ENCODE measurements at places on chromosomes 11 and 22.

DNA sequence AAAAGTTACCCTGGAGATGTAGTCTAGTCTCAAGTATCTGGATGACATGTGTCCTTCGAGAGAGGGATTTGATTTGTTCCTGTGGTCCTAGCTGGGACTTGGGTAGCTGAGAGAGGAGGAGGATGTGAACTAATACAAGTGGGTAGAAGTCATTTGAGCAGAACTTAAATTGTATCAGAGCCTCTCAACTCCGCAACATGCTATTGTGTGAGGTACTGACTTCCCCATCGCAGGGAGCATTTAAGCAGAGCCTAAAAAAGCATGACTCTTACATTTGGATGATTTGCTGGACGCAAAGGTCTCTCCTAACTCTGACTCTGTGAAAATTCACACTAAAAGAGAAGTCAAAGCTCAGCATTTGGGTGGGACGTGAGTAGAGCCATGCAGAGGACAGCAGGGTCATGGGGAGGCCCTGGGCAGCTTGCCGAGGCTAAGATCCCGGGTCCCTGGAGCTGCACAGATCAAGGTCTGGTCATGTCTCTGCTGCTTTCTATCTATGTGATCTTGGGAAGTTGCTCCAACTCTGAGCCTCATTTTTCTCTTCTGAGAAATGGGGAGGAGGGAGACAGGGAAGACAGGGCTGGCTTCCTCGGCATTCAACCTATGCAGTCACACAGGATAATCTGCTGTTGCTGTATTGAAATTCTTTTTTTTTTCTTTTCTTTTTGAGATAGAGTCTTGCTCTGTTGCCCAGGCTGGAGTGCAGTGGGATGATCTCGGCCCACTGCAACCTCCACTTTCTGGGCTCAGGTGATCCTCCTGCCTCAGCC is 44.9 kb downstream of the CD82 start:
- DNase-seq: no peak

DNA sequence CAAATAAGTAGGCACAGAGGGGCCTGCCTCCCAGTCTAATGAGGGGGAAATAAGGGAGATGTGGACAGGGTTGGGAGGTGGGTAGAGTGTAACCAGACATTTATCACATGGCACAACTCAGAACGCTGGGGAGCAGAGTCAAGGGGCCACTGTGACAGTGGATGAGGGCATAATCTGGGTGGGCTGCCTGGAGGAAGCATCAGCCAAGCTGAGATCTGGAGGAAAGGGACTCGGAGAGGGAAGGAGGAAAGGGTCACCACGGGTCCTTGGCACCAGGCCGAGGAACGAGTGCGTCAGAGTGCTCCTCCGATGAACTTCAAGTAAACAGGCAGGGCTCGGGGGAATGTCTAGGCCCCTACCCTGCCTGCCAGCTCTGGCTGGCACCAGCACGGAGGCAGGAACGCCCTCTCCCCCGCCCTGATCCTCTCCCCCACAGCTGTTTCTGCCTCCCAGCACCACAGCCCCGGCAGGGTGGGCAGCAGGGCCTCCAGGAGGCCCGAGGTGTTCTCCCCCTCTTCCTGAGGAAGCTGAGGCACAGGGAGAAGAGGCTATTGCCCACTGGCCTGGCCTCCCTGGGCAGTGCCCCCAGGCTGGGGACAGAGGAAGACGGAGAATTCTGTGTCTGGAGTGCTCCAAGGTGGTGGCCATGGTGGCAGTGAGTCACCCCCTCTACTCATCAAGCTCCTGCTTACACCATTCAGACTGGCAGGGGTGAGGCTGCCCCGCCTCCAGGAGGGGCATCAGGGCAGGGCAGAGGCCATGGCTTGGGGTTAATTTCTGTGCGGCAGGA is 4.2 kb downstream of the ALDH3B1 start:
- peak; percentile 76 for DNase-seq

- DNase-seq: no peak
Observed at GRCh38 chr22:31952094-31952401, 7.7 kb downstream of the YWHAH start.

DNA sequence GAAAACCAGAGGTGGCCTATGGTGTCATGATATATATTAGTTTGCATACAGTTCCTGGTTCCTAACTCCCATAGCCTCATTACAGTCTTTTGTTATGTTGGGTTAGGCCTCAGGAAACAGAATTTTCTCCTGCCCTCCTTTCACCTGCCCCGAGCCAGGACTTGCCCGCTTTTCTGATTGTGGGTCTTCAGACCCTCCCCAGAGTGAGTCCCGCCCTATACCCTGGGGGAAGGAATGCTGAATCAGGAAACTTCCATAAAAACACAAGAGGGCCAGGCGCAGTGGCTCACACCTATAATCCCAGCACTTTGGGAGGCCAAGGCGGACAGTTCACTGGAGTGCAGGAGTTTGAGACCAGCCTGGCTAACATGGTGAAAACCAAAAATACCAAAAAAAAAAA is 70.9 kb downstream of the SLC35F2 start:
- no peak for DNase-seq

GRCh38 chr11:1146365-1146764 is 11.4 kb upstream of the MUC5AC start:
- no peak for DNase-seq

DNA sequence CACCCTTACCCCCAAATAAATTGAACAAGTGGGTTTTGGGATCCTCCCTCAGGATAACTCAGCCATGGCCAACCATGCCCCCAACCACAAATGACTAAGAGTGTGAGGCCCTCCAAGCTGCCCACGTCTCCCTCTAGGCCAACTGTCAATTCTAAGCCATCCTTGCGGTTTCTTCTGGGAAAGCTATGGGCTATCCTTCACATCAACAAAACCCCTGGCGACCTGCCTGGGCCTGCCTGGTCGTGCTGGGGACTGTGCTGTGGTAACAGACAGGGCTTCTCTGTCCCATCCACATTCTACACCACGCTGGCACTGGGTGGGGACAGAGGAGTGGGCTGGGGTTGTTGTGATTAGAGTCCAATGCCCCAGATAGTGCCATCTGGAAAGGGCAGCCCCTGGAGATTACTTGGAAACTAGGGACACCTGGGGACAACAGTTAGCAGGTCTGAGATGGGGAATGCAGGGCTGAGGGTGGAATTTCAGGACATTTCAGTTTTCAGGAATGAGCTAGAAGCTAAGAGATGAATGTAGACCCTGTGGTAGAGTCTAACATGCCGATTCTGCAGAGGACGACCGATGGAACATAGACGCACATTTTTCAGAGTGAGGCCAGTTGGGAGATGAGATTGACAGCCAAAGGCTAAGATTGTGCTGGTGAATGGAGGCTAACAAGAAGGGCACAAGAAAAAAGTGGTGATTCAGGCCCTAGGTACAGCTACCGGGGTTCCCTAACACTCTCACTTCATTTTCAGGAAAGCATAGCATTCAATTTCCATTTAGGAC is 131.9 kb downstream of the RASSF10 start:
- no peak for DNase-seq

DNA sequence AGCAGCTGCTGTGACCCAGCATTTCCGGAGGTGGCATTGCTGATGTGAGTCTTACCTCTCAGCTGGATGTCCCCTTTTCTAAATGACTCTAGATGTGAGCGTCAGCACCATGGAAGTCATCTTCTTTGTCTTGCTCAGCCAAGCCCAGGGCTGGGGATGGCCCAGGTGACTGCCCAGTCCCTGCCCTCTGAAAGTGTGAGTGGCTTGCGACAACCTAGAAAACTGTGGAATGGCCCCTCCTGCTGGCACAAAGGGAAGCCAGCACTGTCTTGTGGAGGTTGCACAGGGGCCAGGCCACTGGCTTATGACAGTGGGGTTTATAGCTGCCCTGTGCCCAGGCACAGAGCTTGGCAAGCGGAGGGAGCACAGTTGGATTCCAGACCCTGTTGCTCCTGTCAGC is 6.2 kb downstream of the TUB start:
- no peak for DNase-seq

DNA sequence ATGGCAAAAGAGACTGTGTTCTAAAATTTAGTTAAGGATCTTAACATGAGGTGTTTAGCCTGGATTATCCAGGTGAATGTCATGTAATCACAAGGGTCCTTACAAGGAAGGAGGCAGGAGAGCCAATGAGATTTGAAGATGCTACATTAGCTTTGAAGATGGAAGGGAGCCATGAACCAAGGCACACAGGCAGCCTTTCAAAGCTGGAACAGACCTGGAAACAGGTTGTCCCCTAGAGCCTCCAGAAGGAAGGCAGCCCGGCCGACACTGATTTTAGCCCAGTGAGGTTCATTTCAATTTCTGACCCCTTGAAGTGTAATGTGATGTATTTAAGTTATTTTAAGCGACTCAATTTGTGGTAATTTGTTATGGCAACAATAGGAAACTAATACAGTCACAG is 195.3 kb upstream of the MTMR2 start:
- DNase-seq: no peak

GRCh38 chr22:48370508-48371325 is 1457.0 kb downstream of the BRD1 start:
- DNase-seq: no peak

DNA sequence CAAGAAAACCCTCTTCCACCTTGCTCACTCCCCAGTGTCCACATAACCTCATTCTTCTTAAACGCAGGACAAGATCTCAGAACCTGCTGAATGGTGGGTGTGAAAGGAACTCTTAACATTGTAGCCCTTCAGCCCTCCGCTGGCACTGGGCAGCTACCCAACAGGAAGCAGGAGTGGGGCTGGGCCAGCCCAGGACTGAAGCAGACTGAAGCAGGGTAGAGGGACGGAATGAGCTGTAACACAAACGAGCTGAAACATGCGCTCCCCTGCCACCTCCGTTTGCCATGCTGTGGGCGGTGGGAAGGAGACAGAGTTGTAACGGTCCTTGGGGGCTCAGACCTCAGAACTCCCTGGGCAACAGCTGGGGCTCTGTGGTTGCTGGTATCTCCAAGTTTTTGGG is 23.6 kb downstream of the NPAT start:
- no peak for DNase-seq

- no peak for DNase-seq
Observed at GRCh38 chr11:95469258-95469657, 238.3 kb upstream of the SESN3 start.

DNA sequence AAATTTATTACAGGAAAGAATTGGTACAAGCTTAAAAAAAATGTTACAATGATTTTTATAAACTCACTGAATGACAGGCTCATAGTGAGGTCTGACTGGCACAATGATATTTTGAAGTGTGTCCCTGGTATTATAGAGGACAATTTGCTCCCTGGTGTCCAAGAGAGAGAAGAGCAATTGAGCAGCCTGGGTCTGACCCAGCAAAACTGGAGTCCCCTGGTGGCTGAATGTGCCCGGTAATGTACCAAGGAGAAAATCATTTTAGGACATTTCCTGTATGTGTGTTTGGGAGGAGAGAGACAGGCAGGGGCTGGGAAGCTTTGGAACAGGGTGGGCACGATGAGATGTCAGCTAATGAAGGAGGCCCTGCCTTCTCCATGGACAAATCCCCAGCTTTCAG is 125.3 kb downstream of the APOL5 start:
- peak; percentile 69 for DNase-seq

DNA sequence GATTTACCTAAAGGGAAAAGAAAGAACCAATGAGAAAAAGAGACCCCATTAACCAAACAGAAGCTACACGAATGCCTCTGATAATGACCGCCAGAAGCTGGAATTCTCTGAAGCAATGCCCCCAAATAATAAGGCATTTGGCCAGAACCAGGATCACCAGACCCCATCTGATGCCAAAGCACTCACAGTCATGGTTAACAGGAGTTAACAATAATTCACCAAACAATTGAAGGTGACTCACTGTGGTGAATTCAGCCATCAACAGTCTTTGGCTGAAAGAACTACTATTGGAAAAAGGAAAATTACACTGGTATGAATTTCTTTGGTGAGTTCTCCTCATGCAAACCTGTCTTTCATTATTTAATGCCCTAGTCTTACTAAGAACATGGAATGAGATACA is 21.9 kb upstream of the NFRKB start:
- no peak for DNase-seq

- DNase-seq: no peak
Observed at GRCh38 chr11:3104961-3105790, 48.0 kb upstream of the CARS1 start.

- no peak for DNase-seq
Observed at GRCh38 chr11:111836721-111837120, 34.7 kb downstream of the ALG9 start.

DNA sequence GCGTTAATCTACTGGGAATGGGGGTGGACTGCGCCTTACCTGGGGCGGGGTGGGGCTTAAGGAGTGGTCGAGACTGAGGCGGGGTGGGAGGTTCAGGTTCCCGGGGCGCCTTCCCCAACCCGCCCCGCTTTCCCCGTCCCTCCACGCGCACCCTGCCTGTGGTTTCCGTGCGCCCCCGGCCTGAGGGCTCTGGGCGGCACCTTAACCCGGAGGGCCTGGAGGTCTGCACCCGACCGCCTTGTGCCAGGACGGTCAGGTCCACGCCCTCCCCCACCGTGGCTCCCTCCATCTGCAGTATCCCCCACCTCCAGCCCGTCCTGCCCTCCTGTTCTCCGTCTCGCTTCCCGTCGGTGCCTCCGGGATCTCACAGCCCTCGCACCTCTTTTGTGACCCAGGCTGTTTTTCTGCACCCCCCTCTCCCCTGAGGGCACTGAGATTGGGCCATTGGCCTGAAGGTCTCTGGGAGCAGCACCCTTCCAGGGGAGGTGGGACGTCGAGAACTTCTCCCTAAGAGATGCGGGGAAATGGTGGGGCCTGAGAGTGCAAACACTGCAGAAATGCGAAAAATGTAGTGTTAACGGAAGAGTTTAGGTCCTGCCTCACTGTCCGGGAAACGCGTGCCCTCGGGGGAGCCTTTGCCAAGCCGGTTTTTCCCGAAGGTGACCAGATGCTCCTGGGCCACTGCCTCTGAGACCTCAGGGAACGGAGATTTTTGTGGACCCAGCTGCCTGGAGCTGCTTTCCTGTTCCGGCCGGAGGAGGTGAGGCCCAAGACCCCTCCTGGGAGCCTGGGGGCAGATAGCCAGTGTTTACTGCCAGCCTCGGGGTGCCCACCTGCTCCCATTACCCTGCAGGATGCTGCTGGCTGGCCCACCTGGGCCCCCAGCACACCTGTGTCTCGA is 1.2 kb upstream of the ASCL2 start:
- DNase-seq: no peak

GRCh38 chr11:78548911-78549590 is 25.6 kb downstream of the NARS2 start:
- no peak for DNase-seq
